Pancreas (tissue), 10 donors: ENCODE measurements at places on chromosomes 1 and 21. TPM values are rescaled to one million over a fixed set of nuclear protein-coding genes. Genes with fewer than 3 reads are reported as not detected.

DNA sequence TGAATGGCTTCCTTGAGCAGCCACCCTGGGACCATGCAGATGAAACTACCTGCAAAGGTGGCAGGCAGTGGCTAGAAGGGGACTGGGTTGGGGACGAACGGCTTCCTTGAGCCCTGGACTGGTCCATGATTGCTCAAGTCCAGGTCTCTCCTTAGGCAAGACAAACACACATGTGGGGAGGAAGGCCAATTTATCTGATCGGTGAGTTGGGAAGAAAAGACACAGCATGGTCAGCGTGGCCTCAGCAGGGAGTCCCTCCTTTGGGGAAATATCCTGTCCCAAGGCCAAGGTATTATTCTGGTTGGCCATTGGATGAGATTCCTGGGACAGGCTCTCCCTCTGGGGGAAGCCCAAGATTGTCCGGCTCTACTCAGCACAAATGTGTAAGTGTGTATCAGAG is 116.3 kb upstream of the ERG start:
- no peak for DNase-seq

DNA sequence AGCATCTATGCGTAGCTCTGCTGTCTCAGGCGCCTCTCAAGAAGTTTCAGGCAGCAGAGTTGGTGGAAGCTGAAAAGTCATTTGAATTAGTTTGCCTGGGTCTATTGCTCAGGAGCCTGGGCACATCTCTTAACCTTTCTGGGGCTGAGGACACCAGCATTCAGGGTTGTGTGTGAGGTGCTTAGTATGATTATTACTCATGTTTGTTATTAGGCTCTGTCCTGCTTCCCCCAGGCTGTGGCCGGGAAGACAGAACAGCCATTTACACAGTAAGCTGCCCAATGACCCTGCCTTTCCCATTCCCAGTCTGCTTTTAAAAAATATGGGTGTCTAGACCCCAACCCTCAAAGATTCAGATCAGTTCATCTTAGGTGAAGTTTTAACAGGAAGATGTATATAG is 53.9 kb upstream of the CACNA1E start:
- no peak for DNase-seq

DNA sequence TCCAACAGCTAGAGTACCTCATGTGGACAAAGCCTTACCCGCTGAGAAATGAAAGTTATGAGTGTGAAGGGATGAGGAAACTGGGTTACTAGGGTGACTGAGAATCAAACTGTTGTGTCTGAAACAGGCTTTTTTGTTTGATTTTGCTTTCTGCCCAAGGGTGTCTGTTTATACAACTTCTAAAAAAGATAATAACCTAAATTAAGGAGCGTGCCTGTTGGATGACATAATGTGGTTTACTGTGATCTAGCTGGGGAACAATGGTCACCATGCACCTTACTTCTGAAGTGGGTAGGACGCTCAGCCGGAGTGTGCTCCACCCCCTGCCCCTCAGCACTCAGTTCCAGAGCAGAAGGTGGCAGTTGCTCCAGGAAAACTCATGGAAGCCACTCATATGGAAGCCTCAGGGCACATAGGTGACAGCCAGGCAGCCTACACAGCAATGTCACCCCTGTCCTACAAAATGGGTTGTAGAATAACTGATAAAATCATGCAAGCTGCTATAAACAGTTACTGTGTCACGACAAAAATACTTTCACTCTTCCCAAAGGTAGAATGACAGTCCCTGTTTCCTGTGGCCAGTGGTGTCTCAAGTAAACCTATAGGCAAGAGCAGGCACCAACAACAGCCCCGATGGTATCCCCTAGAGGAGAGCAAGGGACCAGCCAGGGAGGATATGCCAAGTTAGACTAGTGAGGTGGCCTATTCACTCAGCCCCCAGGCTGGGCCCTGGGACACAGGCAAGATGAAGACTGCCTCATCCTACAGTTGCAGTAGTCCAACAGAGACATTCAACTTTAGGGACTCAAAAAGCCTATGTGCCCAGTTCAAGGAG is 29.3 kb downstream of the SIPA1L2 start:
- DNase-seq: no peak

DNA sequence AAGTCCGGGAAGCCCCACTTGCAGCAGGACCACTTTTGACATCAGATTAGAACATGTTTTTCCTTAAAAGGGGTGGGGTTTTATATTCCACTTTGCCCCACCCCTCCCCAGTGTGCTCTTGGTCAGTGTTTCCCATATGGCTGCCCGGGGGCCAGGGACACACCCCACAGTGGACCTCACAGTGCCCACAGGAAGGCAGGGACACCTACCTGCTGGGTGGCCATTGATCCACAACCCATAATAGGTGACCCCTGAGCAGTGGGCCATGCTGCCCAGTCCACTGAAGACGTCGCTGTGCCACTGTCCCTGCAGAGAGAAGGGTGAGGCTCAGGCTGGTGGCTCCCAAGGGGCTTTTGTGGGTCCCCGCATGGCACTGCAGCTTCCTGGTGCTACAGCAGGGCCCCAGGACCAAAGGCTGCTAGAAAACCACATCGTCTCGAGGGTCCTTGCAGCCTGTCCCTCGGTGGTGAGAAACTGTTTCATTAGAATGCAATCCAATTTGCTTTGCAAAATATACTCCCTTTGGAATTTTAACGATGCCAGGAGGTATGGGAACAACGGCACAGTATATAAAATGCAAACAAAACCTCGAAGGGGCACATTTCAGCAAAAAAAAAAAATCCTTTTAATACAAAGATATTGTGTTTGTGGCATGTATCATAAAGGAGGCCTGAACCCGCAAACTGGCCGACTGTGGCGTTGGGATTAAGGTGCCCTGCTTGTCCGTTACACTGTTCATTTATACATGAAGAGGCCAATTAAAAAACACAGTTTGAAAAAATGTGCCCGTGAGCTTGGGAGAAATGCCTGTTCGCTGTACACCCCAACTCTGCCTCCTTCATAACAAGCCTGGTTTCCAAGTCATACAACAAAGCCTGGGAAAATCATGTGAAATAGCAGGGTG is 16.9 kb downstream of the MORN1 start:
- peak; percentile 9 for DNase-seq

GRCh38 chr1:16998589-16998988 is 13.1 kb downstream of the ATP13A2 start:
- no peak for DNase-seq

GRCh38 chr1:215710036-215710898 is 143.2 kb downstream of the KCTD3 start:
- DNase-seq: no peak

DNA sequence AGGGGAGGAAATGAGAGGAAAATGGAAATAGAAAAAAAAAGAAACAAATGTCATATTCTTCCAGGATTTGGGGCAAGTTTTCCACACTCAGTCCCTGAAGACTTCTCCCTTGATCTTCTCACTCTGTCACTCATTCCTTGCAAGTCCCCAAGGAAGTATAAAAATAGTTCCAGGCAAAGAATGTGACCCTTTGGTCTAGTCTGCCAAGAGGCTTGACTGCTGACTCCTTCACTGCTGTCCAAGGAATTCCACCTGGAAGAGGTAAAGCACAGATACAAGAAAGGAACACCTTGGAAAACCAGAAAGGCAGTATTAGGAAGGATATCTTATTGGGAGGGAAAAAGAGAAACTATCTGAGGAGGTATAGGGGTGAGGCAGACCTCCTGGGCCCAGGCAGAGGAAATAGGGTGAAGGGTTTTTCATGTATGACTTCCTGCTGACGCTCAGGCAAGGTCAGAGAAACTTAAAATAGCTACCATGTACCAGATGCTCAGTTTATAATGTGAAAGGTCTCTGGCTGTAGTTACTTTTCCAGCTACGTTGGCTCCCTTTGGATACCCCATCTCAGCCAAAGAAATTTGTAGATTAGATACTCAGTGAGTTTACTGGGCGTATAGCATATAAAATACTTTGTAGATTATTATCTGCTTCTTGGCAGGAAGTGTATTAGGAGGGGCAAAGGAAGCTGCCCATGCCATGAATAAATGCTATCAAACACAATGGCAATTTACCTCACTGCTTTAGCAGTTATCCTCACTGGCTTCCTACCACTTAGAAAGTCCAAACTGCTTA is 2.0 kb upstream of the GJA5 start:
- no peak for DNase-seq

CNTN2 gene
- 0.09 TPM for total RNA-seq

LORICRIN gene
- total RNA-seq: not detected
